GDM1 (cell line): ENCODE measurements at places on chromosomes 5 and 9.

GRCh38 chr9:78470216-78470615 lies 173.3 kb downstream of the PSAT1 start:
- DNase-seq = no peak

DNA sequence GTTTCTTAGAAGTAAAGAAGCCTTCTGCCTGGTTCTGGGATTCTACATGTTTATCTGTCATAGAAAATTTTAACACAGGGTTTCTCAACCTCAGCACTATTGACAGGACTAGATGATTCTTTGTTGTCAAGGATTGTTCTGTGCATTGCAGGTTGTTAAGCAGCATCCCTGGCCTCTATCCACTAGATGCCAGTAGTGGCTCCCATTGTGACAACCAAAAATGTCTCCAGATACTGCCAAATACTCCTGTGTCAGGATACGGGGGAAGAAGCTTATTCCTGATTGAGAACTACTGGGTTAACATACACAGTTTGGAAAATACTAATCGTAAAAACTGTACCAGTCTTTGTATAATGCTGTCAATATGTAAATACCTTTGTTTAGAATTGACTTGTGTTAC lies 167.1 kb downstream of the NIPBL start:
- DNase-seq = no peak

GRCh38 chr5:34053571-34054399 lies 10.8 kb upstream of the C1QTNF3 start:
- DNase-seq = no peak

- no peak for DNase-seq
Observed at GRCh38 chr5:159448841-159449407, 118.6 kb upstream of the IL12B start.

GRCh38 chr5:140734354-140734753 lies 34.1 kb downstream of the ZMAT2 start:
- no peak for DNase-seq

DNA sequence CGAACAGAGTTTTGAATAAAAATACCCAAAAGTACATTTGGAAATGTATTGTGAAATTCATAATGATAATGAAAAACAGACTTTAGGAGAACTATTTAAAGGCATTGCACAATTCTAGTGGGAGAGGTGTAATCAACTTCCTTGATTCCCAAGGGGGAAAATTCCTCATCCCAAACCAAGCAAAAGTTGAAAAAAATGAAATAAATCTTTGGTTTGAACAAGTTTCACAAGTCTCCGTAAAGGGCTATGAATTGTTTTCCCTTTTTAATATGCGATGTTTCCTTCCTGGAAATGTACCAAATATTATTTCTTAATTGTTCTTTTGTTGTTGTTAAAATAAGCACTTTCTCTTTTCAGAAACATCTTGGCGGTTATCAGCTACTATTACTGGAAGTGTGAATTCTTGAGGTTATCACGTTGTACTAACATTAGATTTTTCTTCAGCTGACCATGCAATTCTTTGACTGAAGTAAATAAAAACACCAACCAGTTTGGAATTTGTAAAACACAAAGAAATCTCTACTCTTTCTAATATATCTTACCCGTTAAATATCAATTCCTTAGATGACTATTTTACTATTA lies 59.3 kb downstream of the SVEP1 start:
- no peak for DNase-seq

DNA sequence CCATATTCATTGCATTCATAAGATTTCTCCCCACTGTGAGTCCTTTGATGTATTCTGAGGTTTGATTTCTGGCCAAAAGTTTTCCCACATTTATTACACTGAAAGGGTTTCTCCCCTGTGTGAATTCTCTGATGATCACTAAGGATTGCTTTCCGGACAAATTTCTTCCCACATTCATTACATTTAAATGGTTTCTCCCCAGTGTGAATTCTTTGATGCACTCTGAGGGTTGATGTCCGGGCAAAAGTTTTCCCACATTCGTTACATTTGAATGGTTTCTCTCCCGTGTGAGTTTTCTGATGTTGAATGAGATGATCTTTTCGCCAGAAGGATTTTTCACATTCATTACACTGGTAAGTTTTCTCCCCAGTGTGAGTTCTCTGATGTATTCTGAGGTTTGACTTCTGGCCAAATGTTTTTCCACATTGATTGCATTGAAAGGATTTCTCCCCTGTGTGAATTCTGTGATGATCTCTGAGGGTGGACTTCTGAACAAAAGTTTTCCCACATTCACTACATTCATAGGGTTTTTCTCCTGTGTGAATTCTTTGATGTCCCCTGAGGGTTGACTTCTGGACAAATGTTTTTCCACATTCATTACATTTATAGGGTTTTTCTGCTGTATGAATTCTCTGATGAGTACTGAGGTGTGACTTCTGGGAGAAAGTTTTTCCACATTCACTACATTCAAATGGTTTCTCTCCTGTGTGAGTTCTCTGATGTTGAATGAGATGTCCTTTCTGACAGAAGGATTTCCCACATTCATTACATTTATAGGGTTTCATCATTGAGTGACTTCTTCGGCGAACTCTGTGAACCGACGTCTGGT lies 18.8 kb downstream of the ZNF510 start:
- DNase-seq = no peak

- no peak for DNase-seq
Observed at GRCh38 chr5:7793895-7794294, 57.0 kb downstream of the CFAP90 start.

DNA sequence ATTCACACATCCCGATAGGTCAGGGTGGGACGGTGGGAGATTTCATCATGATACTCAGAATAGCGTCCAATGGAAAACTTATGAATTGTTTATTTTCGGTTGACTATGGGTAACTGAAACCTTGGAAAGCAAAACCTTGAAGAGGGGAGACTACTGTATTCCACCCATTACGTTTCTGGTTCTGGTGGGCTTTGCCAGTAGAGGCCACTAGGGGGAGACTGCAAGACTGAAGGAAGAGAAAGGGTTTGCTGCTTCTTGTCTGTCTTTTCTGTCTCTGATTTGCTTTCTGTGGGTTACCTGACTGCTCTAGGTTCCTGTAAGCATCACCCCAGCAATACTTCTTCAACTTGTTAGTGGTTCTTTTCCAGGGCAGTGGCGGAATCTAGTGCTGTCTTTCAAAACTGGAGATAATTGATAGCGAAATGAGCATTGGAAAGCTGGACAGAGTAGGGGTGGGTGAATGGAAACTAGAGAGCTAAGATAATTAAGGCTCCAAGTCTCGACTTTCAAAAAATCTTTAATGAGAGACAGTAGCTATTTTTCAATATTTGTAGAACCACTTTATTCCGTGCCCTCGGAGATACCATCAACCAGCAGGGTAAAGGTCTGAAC lies 27.0 kb downstream of the GRIN3A start:
- no peak for DNase-seq

DNA sequence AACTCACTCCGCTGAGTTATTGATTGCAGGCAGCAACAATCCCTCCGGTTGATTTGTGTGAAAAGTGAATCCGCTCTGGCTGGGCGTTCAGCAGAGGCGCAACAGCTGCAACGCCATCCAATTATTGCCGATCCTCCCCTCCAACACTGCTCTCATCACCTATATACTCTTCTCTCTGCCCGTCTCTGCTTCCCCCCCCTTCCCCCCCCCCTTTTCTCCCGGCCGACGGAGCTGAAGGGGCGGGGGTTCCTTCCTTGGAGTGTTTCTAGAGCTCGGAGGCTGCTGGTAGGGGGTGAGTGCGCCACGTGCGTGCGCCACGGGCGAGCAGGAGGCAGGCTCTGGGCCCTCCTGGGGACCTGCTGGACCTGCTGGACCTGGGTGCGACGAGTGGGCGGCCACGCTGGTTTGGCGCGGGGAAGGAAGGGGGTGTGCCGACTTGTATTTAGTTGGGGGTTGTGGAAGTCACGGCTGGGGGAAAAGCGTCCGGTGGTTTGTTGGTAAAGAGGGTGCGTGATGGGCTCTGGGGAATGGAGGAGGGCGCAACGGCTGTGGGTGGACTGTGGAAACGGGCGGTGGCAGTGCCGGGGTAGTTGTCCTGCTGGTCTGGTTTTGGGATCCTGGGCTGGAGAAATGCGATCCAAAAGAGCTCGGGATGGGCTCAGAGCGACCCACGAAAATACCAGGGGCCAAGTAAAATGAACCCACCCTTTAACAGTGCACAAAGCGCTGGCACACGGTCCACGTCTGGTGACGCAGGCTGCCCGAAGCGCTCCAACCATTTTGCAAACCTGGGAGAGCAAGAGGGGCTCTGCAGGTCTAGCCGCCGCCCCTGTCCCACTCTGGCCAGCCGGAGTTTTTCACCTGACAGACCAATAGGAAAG lies 6.4 kb upstream of the MEF2C start:
- peak; percentile 81 for DNase-seq

GRCh38 chr5:72109625-72110024 lies 2.4 kb downstream of the MAP1B start:
- no peak for DNase-seq

DNA sequence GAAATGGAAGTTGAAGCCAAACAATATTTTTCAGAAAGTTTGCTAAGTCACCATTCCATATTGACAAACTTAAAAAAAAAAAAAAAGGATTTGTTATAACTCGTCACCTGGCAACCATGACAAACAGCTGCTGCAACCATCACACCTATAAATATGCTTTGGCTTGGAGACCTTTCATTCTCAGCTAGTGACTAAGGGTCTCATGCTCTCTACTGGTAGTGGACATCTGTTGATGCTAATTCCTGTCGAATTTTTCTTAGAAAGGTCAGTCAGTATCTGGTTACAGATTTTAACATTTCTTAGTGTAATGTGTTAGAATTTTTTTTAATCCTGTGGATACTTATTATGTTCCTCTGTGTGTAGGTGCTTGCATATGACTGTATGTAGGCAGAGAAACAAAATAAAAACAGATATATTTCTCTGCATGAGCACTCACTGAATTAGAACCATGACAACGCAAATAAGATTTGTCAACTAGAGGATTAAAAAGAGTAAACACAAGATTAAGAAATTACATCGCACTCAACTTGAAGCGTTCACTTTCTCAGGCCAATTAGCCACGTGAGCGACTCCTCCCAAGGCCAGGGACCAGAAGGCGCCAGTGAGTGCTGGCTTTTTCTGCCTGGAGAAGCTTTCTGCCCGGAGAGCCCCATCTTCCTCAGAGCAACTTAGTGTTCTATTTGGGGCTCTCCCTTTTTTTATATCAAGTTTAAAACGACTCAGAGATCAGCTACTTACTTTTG lies 27.0 kb upstream of the ZNF622 start:
- no peak for DNase-seq

DNA sequence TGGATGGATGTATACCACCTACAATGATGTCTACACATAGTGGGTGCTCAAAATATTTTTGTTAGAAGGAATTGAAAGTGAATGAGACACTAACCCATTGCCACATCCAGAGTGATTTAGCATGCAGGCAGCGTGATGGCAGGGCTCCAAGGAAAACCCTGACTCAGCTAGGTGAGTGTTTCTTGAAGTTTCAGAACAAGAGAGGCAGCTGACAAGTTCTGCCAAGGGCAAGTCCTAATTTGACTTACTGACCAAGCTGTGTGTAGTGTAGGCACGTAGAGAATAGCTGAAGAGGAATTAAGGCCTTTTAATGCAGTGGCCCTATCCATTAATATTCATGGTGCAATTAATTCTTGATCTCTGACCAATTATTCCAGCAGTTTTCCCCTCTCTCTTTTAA lies 107.8 kb upstream of the ATP10B start:
- no peak for DNase-seq

DNA sequence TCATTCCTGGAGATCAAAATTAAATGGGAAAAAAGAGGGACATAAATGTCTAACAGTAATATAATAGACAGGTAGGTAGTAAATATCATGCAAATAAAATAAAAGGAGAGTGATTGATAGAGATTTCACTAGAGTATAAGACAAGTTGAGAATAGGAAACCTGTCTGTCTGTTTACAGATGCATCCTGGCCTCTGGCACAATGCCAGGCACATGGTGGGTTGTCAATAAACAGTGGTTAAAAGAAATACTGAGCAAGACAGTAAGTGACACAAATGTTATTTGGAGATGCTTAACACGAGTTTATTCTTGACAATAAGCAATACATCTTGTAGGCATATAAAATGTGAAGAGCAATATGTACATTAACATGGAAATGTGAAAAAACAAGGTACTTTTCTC lies 33.3 kb downstream of the RICTOR start:
- DNase-seq = no peak

DNA sequence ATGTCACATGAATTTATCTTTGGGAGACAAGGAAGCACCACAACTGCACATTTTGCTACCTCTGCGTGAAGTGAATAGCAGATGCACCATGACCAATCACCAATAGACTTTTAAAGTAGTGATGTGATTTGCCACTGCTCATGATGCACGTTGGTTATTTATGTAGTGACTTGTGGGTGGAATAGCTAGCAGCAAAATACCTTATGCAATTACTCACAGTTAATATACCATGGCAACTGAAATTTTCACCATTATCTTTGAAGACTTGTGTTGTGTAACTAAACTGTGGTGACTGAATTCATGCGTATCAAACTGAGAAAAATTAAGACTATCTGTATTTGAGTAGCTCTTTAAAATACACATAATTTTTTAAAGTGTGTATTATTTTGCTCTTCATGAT lies 46.2 kb upstream of the TUSC1 start:
- DNase-seq = no peak

DNA sequence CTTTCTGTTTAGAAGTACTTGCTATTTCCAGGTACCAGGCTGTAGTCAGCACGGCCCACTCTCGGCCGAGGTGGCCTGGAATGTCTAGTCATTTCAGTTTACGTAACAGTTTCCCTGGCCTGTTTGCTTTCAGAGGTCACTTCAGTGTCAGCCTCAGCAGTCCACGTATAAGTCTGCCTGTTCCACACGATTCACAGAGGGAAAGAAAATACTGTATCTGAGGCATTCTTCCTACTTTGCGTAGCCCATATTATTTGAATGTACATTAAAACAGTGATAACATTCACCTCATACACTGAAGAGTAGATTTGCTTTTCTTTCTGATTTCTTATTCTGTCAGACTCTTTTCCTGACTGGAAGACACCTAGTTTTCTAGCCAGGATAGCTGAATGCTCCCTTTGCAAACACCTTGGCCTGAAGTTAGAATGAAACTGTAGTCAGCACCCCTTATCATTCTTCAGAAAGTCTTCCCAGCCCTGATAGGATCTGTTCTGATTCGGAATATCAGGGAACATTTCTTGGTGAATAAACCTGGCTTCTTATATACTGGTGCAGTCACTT lies 140.9 kb downstream of the AOPEP start:
- DNase-seq = no peak

DNA sequence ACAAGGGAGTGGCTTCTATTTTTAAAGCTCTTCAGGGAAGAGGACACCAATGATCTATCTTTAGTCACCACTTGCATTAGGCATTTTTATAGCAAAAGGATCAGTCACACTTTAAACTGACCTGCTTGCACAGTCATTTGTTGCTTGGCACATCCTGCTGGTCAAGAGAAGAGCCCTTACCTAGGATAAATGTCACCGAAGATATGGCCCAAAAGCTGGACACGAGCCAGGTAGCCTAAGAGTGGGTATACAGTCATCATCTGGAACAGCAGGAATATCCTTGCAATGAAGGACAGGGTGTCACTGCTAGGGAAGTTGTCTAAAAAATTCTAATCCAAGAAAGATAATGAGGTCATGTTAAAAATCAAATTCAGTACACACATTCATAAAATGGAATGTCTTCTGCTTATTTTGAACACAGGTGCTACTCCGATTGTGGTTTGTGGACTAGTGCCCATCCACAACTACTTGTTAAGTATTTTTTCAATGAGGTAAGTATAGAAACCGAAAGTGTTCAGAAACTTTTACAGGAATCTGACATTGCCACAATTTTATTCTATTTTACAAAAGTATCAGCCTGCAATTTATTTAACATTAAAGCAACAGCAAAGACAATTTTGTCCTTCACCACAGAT lies 78.4 kb downstream of the SLC38A9 start:
- DNase-seq = no peak
